ENCODE measurements at places on chromosomes 13 and 19.

DNA sequence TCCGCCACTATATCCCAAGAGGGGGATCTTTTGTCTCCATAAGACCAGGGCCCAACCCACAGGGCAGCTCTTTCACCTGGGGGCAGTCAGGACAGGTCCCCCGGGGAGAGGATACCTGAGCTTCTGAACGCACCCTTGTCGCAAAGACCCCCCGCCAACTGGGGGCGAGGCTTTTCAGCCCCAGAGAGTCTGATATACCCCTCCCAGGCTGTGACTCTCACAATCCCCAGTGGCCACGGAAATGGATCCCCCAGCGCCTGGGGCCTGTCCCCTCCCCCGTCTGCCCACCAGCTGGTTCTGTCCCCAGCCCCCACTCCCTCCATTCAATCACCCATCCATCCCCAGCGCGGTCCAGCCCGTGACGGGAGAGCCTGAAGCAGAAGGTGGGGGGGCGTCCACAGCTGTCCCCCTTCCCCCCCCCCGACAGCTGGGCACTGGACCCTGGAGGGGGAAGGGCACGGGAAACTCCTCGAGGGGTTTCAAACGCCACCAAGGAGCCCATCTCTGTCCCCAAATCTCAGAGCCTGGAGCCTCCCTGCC is 823 bp downstream of the DOCK6 start:
- no peak for DNase-seq

DNA sequence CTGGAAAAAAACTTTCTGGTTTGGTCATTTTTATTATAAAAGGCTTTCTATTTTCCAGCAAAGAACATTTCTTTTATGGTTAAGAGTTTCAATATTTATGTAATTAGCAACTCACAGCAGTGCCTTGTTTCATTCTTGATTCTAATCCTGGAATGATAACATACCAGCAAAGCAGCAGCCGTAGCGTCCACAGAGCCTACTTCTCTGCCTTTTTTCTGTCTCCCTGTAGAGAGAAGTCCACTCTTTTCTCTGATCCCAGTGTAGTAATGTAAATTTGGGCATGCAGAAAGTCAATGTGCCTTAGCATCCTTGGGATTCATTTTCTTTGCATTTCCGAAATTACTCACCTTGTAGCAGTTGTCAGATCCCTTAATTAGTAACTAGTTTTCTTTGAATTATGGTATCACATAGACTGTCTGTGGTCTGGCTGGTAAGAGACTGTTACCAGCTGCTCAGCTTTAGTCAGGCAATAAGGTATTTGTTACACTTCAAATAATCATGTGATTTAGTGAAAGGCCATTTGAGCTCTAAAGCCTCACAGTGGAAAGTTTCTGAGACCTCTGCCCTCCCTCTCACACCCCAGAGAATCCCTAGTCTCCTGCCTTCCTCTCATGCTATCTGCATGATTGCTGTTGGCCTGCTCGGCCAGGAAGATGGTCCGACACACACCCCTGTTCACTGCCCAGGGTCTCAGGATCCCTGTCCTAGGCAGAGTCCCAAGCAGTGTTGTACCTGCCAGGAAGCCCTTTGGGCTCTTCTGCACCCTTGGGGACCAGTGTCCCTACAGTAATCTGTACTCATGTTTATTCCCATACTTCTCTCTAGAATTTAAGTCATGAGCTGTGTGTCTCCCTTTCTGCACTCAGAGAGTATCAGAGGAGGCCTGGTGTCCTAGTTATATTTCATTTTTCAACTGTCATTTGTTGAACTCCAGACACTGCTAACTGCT is 86.3 kb downstream of the LRCH1 start:
- no peak for DNase-seq

DNA sequence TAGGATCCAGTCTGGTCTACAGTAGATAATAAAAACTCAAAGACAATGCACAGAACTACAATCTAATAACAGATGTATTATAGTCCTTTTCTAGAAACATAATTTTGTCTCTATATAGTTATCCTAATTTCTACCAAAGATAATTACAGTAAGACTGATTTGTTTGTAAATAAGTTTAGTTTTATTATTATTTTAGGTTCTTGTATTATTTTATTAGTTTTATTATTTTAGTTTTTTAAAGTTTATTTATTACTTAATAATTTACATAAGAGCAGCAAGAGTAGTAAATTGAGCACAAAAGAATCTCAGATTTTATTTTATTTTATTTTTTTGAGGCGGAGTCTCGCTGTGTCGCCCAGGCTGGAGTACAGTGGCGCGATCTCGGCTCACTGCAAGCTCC is 22.3 kb upstream of the ZNF227 start:
- DNase-seq, result no peak

GRCh38 chr19:19269952-19270694 is 3.0 kb downstream of the TM6SF2 start:
- no peak for DNase-seq

GRCh38 chr19:2305452-2306280 is 2.3 kb downstream of the LINGO3 start:
- no peak for DNase-seq

- DNase-seq, result no peak
Measured at GRCh38 chr19:18666317-18666716, 17.2 kb upstream of the CRTC1 start.

DNA sequence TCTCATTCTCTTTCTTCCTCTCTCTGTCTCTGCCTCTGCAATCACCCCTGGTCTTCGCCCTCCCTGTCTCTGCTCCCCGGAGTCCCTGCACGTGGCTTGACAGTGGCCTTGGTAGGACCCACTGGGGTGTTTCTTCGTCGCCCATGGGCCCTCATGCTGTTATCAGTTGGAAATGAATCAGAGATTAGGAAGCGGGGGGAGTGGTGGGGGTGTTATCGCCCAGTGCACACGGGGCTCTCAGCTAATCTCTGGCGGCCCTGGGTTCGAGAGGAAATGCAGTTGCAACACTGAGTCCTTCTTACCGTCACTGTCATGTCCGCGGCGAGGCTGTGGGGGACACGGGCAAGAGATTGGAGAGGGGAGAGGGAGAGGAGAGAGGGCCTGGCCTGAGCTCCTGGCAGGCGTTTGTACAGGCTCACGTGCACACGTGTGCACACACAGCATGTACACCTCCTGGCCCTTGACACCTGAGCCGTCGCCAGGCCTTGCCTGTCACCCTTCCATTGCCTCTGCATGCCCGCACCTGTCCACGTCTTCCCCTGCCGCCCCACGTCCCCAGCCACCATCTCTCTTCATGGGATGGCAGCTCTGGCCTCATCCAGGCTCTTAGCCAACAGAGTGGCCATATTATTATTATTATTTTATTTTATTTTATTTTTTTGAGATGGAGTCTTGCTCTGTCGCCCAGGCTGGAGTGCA is 37.8 kb upstream of the SLC7A10 start:
- no peak for DNase-seq

- DNase-seq, result no peak
Measured at GRCh38 chr13:52127378-52127777, 1.5 kb downstream of the NEK5 start.

- no peak for DNase-seq
Measured at GRCh38 chr13:50419896-50420295, 404.7 kb downstream of the KCNRG start.

GRCh38 chr13:60427285-60427684 is 30.3 kb downstream of the TDRD3 start:
- no peak for DNase-seq

DNA sequence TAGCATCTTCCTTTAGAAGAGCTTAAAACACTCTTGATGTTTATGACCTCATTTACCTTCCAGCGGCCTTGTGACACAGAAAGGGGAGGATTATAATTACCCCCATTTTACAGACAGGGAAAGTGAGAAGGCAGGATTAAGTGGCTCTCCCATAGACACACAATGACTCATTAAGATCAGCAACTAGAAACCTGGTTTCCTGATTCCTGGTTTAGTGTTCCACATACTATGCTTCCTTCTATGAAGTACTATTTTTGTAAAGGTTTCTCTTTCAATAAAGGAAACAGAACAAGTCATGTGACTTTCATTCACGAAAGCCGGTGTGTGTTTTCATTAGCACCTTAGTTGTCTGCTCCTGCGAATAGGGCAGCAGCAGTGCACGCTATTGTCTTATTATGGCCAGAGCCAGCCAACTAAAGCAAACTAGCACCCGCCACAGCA is 8.3 kb downstream of the IRS2 start:
- no peak for DNase-seq

DNA sequence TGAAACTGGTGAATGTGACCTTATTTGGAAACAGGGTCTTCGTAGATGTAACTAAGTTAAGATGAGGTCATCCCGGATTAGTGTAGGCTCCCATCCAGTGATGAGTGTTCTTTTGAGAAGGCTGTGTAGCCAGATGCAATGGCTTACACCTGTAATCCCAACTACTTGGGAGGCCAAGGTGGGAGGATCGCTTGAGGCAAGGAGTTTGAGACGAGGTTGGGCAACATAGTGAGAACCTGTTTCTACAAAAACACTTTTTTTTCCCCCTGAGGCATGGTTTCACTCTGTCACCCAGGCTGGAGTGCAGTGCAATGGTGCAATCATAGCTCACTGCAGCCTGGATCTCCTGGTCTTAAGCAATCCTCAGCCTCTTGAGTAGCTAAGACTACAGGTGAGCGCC is 36.4 kb downstream of the FBN3 start:
- DNase-seq, result no peak

DNA sequence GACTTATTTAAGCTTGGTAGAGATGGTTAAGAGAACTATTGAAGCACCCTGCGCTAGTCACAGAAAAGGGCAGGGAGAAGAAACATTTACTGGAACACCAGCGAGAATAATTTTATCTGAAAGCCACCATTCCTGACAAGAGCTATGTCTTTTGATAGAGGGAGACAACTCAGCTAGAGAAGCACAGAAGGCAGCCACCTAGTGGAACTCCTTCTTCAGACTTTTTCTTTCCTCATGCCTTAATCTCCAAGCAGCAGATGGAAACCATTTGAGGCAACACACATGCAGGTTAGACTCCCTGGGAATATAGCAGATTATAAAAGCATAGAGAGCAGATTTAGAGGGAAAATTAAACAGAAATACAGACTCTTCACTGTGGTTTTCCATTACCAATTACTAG is 813.4 kb downstream of the SLITRK6 start:
- no peak for DNase-seq

Measured in stimulated activated CD4-positive, alpha-beta T cell treated with anti-CD3 and anti-CD28 coated beads, Interleukin-1b, Interleukin-23, amount 100 ng/mL, for 1 hour (primary cell).